Thoracic aorta (tissue), 2 donors: ENCODE measurements at places on chromosomes 1 and 21.

- DNase-seq, result no peak
Observed at GRCh38 chr1:156096640-156097391, 14.6 kb upstream of the MEX3A start.

DNA sequence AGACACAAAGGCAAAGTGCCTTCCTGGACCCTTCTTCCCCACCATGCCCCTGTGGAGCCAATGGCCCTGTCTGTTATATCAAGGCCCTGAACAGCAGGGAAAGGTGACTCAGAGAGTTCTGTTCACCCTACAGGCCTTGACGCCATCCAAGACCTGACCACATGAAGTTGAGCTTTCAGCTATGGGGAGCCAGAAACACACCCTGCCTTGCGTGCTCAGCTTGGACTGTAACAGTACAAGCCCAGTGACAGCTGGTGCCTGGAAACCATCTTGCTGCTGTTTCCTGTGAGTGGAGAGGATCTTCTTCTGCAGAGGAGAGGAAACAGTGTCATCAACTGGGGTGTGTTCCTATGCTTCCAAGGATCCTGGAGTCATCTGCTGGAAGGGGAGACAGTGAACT, 165.0 kb upstream of the IRF2BP2 start:
- no peak for DNase-seq

GRCh38 chr1:66480162-66480561, 53.8 kb upstream of the SGIP1 start:
- no peak for DNase-seq

DNA sequence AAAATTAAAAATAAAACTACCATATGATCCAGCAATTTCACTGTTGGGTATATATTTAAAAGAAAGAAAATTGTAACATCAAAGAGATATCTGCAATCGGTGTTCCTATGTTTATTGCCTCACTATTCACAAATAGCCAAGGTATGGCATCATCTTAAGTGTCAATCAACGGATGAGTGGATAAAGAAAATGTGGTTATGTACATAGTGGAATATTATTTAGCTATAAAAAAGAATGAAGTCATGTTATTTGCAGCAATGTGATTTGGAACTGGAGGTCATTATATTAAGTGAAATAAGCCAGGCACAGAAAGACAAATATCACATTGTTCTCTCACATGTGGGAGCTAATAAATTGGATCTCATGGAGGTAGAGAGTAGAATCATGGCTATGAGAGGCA, 76.3 kb downstream of the RD3 start:
- no peak for DNase-seq

DNA sequence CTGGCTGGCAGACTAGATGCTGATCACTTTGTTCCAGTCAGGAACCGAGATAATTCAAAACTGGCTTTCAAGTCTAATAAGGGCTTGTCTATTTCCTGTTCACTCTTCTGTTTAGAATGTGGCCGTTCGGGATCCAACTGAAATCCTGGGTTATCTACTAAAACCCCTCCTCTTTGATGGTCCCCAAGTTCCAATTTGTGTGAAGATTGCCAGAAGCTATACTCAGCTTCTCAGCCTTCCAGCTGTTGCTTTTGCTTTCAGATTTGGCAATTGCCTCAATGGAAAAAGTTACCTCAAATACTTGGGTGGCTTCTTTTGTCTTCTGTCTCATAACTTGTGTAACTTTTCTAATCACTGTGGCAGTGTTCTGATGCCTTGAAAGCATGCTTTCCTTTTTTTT, 43.7 kb downstream of the BTBD8 start:
- DNase-seq, result no peak

DNA sequence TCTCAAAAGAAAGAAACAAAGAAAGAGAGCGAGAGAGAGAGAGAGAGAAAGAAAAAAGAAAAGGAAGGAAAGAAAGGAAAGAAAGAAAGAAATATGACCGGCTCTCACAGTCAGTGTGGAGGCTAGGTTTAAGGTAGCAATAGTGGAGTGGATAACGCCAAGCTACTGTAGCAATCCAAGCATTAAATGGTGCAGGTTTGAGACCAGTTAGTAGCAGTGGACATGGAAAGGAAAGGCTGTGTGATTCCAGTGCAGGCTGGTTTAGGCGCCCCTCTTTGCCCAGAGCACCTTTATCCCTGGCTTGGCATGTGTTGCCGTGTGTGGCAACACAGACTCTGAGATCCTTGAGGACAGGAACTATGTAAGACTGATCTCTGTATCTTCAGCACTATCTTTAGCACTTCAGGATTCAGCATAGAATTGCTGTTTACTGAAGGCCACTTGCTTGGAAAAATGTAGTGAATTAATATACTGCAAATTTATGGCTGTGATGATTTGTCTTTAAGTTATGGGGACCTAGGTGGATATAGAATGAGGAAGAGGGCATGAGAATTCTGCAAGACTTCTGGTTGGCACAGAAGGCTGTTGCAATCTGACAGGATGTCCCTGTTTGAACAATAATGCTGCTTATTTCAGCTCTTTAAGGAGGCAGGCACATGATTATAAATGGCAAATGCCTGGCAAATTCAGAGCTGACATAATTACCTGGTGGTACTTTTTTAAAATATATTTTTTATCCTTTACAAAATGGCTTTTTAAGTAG, 10.8 kb upstream of the OSBPL9 start:
- DNase-seq, result no peak

DNA sequence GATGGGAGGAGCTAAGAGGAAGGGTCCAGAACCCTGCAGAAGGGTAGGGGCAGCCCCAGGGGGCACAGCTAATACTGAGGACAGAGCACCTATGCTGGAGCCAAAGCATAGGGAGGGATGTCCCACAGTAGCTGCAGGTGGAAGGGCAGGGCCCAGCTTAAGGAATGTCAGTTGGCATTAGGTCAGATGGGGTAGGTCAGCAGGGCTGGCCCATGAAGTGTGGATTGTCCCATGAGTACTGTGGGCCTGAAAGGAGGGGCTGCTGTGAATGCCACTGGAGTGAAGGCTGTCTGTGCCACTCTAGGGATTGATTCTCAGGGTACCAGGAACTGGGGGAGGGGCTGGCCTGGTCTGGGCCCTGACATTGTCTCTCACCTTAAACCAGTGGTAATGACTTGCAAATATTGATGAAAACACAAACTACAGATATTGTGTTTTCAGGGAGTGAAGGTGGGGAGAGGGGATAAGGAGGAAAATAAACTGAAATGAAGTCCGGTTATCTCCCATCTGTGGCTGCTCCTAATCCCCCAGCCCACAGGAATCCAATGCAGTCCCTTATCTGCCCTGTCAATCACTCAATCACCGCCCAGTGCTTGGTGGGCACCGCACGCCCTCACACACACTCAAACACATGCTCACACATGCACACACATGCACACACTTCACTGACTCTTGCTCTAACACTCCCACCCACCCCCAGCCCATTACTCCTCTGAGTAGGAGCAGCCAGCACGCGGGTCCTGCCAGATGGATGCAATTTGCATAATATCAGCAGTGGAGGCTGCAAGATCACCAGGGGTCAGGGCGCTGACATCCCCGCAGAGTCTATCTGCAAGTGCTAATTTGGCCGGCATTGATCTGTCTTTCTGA, 27.8 kb downstream of the DMAP1 start:
- no peak for DNase-seq

GRCh38 chr1:33170351-33171274, 11.2 kb downstream of the TRIM62 start:
- no peak for DNase-seq

GRCh38 chr1:39613250-39613649, 26.2 kb downstream of the HEYL start:
- DNase-seq, result no peak

DNA sequence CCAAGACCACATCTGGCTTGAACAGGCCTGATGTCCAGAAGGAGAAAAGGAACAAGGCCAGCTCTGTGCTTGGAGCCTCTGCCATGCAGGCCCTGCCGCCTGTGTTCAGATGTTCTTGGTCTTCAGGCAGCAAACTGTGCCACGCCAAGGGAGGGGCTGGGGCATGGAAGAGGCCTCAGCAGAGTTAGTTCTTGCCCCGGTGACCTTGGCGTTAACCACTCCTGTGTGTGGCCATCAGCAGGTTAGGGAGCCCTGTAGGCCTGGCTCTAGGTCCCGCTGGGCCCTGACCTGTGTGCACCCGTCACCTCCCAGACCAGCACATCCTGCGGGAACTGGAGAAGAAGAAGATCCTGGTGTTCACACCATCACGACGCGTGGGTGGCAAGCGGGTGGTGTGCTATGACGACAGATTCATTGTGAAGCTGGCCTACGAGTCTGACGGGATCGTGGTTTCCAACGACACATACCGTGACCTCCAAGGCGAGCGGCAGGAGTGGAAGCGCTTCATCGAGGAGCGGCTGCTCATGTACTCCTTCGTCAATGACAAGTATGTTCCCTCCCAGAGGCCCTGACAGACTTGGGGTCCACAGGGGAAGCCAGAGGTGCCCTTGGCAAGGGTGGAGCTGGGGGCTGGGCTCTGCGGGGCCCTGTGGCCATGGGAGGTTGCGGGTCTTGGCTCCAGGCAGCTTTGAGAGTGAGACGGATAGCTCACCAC, 7.1 kb downstream of the ZC3H12A start:
- no peak for DNase-seq

DNA sequence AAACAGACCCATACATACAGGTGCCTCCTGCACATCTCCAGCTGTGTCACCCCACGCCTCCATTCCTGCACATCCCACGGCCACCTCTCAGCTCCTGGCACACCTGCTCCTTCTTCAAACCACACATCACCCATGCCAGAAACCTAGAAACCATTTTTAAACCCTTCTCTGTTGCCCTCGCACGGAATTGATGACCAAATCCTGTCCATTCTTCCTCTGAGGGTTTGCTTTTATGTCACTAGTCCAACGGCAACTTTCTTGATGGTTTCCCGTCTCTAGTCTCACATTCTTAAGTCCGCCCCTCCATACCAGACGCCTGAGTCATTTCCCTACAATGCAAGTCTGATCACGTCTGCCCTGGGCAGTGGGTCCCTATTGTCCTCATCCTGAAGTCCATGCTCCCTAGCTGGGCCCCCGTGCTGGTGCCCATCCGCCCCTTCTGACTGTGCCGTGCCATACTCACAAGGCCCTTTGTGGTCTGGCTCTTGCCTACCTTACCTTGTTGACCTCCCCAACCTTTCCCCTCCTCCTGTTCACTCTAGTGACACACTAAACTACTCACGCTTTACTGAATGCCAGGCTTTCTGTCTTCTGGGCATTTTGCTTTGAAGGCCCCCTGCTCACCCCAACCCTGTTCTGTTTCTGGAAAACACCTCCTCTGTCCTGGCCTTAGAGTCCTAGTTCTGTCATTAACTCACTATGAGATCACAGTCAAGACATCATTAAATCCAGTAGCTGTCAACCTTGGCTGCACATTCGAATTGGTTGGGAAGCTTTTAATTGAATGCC, 17.6 kb downstream of the SLC2A1 start:
- DNase-seq, result peak; percentile 91

GRCh38 chr1:54580856-54581550, 33.0 kb downstream of the ACOT11 start:
- no peak for DNase-seq

- DNase-seq, result no peak
Observed at GRCh38 chr1:119286587-119287181, 81.9 kb upstream of the HAO2 start.

DNA sequence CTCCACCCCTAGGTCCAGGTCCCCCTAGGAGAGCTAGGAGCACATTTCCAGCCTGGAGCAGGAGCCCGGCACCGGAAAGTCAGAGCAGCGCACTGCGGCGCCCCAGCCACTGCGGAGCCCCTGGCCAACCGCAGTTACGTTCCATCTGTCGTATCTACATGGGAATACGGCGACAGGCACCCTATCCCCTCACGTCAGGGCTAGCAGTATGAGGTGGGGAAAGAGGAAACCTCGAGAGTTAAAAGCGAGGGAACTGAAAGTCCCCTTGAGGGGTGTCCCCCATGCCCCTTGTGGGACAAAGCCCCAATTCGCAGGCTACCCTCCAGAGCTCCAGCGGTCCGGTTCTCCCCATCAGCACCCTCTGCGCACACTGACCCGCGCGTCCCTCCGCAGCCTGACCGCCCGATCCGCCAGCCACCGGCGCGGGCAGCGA, 995 bp downstream of the COLGALT2 start:
- DNase-seq, result no peak

- DNase-seq, result no peak
Observed at GRCh38 chr1:110068646-110069403, 1.6 kb downstream of the ALX3 start.

DNA sequence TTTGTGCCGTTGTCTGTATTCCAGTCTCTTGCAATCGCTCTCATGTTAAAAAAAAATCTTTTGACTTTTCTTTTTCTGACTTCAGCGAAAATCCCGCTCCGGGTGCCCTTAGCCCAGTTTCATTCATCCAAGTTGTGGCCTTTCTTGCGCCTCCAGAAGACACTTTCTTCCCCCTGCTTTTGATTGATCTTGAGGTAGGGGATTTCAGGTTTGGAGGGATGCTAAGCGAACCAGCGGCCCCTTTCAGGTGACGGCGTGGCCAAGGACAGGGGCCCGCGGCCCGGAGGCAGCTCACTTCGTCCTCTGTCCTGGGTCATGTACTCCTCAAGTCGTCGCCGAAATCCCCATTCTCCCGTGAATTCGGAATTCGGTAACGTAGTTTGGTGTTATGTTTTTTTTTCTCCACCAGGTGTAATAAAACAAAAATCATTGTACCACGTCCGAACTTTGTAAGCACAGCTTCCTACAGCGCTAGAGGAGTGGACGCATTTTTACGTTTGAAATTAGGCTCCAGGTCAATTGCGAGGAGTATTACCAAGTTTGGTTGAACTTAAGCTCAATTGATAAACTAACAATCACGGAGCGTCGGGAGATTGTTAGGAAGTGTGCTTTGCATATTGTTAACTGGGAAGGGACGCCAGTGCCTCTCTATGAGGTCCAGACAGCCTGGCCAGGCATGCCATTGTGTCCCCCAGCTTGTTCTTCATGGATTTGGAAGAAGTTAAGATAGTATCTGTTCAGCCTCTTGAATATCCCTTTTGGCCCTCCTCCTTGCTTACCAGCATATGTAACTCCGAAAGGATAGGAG, 1.1 kb downstream of the MRPS6 start:
- no peak for DNase-seq

- DNase-seq, result no peak
Observed at GRCh38 chr1:110638058-110638457, 31.9 kb upstream of the KCNA2 start.

DNA sequence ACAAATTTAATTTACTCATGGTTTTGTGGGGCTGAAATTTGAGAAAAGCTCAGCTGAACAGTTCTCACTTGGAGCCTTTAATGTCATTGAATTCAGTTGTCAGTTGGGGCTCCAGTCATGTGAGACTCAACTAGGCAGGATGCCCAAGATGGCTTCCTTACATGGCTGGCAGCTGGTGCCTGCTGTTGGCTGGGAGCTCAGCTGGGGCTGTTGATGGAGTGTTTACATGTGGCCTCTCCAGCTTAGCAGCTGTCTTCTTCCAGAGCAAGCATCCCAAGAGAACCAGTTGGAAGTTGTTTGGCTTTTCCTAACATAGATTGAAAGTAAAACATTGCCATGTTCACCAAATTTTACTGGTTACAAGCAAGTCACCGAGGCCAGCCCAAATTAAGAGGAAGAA, 81.8 kb upstream of the KCNA3 start:
- DNase-seq, result no peak

DNA sequence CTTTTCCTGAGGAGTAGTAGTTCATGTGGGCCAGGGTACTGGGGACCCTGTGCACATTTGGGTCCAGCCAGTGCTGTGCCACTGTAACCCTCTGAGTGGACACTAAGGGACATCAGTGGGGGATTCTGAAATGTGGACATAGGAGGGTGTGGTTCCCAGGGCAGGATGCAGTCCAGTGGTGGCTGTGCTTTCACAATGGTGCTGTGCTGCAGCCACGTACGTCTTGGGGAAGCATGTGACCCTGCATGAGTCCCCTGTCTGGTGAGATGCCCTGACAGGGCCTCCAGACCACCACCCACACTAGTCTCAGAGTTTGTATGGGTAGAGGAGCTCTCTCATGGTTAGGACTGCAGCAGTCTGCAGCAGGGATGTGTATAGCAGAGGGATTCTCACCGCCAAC, 37.8 kb upstream of the WNT2B start:
- DNase-seq, result no peak

- DNase-seq, result no peak
Observed at GRCh38 chr1:181423301-181423918, 59.9 kb upstream of the CACNA1E start.
